ENCODE measurements at places on chromosomes 11 and 22. TPM values are rescaled to one million over a fixed set of nuclear protein-coding genes. Genes with fewer than 3 reads are reported as not detected.

- no peak for DNase-seq
Measured at GRCh38 chr11:121929581-121929980, 186.4 kb downstream of the BLID start.

GRCh38 chr22:20423008-20423905, 14.4 kb downstream of the SCARF2 start:
- DNase-seq = peak; percentile 69

DNA sequence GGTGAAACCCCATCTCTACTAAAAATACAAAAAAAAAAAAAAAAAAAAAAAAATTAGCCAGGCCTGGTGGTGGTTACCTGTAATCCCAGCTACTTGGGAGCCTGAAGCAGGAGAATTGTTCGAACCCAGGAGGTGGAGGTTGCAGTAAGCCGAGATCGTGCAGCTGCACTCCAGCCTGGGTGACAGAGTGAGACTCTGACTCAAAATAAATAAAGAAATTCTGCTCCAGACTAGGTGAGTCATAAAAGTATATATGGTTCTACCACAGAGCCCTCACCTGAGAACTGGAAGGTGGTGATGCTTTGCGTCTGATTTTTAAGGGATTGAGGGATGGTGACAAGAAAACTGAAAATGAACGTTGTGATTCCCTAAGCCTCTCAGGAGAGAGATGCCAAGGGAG, 58.4 kb downstream of the NTM start:
- no peak for DNase-seq

DNA sequence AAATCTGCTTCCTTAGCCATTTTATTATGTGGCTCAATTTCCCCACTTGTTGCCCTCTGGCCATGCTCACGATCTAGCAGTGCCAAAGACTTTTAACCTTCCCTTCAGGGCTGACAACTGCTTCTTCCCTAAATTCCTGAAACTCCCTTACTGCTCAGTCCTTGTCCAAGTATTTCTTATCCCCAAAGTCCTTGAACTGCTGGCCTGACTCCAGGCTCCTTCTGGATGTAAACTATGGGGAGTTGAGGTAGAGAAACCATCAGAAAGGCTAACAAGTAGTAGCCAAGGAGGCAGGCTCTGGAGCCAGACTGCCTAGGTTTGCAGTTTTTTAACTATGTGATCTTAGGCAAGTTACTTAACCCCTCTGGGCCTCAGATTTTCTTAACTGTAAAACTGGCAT, 258.7 kb upstream of the CCDC90B start:
- DNase-seq = no peak

DNA sequence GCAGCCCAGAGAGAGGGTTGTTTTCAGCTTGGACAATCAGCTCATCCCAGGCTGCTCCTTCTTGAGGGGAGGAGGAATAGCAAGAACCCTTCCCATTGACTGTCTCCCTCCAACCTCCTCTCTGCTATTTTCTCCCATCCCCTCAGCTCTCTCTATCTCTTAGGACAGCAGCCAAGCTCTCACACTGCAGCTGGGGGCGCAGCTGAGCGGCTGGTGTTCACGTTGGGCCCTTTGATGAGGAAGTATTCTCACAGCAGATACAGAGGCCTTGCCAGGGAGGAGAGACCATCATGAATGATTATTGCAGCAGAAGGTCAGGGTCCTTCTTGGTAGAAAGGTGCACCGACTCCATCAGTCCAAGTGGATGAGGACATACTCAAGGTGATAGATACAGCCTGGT, 26.5 kb upstream of the CADM1 start:
- DNase-seq = no peak

- DNase-seq = no peak
Measured at GRCh38 chr22:36913427-36914389, at the start of gene CSF2RB. Gene CSF2RB (plus strand): TSS chr22:36913628. CDS start chr22:36922208, 8,580 bp downstream.

DNA sequence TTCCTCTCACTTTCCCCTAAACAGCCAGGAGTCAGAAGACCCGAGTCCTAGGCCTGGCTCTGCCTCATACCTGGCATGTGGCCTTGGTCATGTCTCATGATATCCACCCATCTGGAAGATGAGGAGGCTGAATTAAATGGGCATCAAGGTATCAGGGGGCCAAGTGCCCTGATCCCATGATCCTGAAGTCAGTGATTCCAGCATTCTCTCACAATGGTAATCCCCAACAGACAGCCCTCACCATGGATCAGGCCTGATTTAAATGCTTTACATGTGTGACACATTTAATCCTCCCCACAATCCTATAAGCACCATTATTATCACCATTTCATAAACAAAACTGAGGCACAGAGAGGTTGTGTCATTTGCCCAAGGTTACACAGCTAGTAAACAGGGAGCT, 70.0 kb downstream of the PDE2A start:
- no peak for DNase-seq

DNA sequence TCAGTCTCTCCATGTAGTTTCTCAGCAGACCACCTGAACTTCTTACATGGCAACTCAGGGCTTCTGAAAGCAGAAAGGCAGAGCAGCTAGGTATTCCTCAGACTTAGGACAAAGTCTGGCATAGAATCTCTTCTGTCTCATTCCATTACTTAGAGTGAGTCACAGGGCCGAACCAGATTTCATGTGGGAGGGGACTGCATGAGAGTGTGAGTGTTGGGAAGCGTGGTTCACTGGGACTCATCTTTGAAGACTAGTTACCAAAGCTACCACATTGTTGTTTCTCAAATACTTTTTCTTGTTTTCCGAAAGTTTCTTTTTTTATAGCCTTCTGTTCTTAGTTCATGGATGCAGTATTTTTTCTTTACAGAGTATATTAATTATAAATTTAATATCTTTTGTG, 36.1 kb upstream of the SCN3B start:
- DNase-seq = no peak

- DNase-seq = no peak
Measured at GRCh38 chr11:67434395-67434881, 3.0 kb downstream of the PTPRCAP start.

- DNase-seq = no peak
Measured at GRCh38 chr11:127859941-127860354, 727.4 kb downstream of the ETS1 start.

DNA sequence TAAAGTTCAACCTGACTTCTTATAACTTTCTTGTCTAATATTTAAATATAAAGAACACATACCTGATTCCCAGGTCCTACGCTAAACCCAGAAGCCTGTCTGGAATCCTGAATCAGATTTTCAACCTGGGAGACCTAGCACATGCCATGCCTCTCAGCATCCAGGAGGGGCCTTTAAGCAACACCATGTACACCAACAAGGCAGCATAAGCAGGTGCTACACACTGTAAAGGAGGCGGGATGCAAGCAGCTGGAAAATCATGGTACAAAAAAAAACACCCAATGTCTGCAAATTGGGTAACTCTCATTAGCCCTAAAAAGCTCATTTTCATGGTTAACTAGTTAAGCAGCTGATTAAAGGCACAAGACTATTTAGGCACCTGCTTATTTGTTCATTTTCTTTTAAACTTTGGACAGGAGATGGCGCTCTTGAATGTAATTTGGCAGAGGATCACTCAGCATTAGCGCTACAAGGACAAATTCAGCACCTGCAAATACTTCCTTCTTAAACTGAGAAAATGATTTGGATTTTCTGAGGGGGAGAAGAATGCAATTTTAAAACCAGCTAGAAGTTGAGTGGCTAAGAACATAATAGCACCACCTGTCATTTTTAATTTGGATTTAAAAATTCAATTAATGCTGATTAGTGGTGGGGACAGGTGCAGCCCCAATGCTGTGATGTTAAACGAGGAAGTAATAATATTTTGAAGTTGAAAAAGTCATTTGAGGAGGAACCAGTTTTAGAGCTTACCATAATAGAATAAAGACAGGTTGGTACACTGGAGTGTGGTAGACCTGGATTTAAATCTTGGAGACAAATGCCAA, 104.0 kb downstream of the FAR1 start:
- no peak for DNase-seq

DNA sequence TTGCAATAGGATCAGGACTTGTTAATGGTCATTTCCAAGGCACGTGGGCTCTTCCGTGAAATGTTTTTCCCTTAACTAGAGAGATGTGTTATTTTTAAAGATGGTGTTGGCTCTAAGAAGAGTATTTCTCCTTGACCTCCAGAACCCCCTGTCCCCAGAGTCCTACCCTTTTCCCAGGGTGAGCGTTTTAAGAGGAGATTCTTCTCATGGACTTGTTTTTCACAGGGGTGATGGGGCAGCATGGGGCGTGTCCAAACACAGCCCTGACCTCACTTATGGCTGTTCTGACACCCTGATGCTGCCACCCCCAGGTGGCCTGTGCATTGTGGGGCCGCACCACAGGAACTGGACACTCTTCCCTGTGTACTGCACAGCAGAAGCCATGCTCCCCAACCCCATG, 335.7 kb downstream of the TBC1D22A start:
- no peak for DNase-seq

DNA sequence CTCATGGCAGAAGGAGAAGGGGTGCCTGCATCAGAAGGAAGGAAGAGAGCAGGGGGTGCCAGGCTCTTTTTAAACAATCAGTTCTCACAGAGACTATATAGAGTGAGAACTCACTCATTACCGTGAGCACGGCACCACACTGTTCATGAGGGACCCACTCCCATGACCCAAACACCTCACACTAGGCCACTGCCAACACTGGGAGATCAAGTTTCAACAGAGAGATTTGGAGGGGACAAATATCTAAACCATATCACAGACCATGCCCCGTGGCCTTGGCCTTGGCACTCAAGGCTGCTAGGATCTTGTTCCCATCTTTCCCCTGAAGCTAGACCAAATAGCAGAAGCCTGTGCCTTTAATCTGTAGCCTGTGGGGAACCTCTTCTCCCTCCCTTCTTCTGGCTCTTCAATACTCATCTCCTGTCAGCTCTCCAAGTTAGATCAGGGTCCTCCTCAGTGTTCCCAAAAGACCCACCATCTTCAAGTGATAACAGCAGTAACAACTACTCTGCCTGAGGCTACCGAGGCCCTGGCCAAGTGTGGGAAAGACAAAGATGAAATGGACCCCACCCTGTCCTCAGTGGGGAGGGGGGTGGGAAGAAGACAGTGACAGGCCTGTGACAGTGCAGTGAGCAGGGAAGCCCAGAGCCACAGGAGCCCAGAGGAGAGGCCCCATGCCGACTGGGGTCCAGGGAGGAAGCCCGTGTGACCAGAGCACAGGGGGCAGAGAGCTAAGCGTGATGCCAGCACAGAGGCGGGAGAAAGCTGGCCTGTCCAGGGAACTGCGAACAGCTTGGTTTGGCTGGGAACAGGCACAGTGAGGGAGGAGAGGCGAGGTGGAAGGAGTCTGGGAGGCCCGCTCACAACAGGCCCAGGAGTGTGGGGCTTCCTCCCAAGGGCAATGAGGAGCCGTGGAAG, 72.6 kb downstream of the MYO7A start:
- peak; percentile 65 for DNase-seq

DNA sequence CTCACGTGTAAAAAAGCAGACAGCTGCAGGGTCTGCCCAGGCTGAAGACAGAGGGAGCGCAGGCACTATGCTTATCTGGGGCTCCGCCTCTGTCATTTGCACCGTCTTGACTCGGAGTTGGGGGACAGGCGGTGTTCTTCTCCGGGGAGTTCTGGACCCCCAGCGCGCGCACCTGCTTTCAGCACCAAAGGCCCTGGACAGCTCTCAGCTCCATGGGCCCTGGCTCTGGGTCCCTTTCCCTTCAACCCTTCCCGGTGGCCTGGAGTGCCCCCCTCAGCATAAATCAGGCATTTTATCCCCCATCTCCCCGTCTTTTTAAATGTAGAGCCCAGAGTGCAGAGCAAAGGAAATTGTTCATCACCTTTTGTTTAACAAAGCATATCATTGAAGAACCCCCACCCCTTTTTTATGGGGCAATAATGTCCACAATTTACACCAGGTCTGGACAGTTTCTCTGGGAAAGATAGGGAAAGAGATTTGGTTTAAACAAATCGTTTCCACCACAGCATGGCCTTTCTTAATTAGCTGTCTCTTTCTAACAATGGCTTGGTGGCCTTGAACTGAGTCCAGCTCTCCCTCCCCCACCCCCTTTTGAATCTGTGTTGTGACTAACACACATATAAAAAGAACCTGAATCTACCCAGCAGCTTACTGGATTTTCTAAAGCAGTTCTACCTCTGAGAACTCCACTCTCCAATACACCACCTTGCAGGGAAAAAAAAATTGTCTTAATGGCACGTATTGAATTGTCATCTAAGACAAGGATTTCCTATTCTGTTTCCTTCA, 1.7 kb downstream of the SEZ6L start:
- DNase-seq = peak; percentile 55

- no peak for DNase-seq
Measured at GRCh38 chr22:38214302-38215056, 12.7 kb downstream of the MAFF start.

DNA sequence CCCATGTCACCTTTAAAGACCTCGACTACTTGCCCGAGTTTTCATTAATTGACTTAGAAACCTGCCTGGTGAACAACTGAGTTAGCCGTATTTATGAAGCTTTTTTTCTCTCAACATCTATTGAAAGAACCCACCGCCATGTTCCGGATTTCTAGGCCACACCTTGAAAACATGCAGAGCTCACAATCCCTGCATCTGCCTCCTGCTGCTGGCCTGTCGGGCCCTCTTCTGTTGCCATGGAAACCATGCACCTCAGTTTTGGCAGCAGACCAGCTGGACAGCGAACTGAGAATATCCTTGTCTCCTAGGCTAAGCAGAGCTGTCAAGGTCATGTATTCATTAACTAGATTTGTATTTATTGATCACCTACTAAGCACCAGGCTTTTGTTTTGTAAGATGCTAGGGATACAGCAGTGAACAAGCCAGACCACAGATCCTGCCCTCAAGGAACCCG, 4.3 kb upstream of the PATZ1 start:
- no peak for DNase-seq

DNA sequence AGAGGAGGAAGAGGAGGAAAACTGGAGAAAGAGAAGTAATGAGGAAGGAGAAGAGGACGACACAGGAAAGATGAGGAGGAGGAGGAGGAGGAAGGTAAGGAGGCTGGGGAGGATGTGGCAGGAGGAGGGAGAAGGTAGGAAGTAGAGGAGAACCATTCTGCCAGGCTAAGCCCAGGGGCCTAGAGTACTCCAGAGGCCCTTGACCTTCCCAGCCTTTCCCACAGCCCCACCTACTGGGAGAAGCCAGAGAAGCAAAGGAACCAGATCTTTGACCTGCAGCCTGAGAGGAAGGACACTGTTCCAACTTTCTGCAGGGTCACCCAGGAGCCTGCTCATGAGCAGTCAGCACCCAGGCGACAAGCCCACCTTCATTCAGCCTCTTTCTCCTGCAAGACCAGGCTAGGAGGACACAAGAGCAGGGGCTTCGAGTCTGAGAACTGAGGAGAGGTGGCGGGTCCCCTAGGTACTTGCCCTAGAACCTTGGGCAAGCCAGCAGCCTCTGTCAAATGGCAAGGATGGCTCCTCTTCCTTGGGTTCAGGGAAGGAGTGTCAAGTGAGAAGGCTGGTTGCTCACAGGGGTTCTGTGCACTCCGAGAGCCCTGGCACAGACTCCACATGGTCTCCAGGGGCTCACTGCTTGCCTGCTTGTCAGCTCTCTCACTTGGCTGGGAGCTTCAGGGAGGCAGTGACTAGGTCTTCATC, 27.9 kb upstream of the OAF start:
- peak; percentile 74 for DNase-seq

The EHF gene
- 138 TPM for total RNA-seq

The OR4A16 gene
- total RNA-seq = not detected

The TIMP3 gene
- 148 TPM for total RNA-seq

The TYR gene
- total RNA-seq = 10.5 TPM

The TEX12 gene
- total RNA-seq = not detected

The EED gene
- total RNA-seq = 11.9 TPM

The IL18 gene
- 329 TPM for total RNA-seq

The AMOTL1 gene
- 69.7 TPM for total RNA-seq

The GUCY1A2 gene
- 1.1 TPM for total RNA-seq

The ZDHHC8 gene
- 26.0 TPM for total RNA-seq

The ASRGL1 gene
- total RNA-seq = 4.4 TPM

The UPK2 gene
- not detected for total RNA-seq

The INTS4 gene
- 19.8 TPM for total RNA-seq

The SSTR3 gene
- not detected for total RNA-seq

The CATSPER1 gene
- not detected for total RNA-seq
